ENCODE measurements at places on chromosomes 7 and 10.

GRCh38 chr7:45089341-45089891 lies 647 bp upstream of the NACAD start:
- DNase-seq, result peak; percentile 47

DNA sequence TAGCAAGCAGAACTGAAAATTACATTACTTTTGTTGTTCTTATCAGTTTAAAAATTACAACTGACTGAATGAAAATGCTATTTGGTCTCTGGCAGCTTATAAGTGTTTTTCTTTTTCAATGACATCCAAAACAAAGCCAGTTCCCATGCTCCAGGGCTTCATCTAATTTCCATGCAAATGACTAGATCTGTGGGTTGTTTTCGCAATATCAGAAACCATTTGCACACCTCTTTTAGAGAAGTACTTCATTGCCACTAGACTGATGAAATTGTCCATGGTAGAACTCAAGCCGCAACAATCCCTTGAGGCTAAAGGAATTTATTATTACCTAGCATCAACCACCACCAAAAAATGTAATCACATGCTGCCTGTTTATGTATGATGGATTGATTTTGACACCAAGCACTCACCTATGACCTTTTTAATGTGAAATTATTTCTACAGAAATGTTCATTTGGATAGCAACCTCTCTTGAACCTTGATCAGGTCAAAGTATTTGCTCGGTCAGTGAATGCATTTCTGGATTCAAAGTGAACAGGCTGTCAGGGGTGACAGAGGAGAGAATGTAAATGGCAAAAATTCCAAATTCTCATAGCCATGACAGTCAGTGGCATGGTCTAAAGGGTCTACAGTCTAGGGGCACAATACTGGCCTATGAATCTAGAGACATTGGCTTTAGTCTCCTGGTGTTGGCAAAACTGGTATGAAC lies 769.3 kb downstream of the SORCS1 start:
- DNase-seq, result no peak

GRCh38 chr10:89808842-89809241 lies 107.5 kb downstream of the KIF20B start:
- no peak for DNase-seq

DNA sequence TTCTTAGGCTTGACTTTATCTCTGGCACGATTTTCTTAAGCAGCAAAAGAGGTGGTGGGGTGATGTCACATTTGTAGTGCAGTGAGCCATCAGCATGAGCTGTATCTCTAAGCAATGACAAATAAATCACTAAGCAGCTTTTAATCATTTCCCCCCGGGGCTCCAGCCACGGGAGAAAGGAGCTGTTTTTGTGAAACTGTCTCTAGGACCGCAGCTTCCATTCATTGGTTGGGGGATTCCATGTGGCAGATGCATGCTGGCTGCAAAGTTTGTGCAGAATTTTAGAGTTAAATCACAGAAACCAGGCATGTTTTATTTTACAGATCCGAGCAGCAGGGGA lies 464 bp downstream of the KIAA1217 start:
- DNase-seq, result no peak

- no peak for DNase-seq
Measured at GRCh38 chr7:3238525-3239210, 62.4 kb upstream of the SDK1 start.

Measured in T-helper 17 cell (primary cell).